Pulmonary artery endothelial cell (primary cell): ENCODE measurements at places on chromosomes 12 and 14. TPM values are rescaled to one million over a fixed set of nuclear protein-coding genes. Genes with fewer than 3 reads are reported as not detected.

- no peak for DNase-seq
These were observed 183.7 kb downstream of the TMTC3 start for GRCh38 chr12:88325816-88326189.

GRCh38 chr14:59085207-59085739 lies 103.2 kb upstream of the DAAM1 start:
- DNase-seq: no peak

The TAS2R14 gene
- 0.92 and 1.4 TPM in 2 replicates for total RNA-seq

- DNase-seq: no peak
These were observed 132.4 kb downstream of the SRGAP1 start for GRCh38 chr12:63976902-63977395.

- DNase-seq: no peak
These were observed 47.9 kb downstream of the SEL1L start for GRCh38 chr14:81485781-81486180.

GRCh38 chr14:75595226-75595625 lies 16.8 kb downstream of the FLVCR2 start:
- DNase-seq: no peak

The CCDC184 gene
- total RNA-seq: 0.07 and 0.14 TPM in 2 replicates

The LUM gene
- total RNA-seq: 0.07 and 0.46 TPM in 2 replicates
